ENCODE measurements at places on chromosomes 3 and 15.
A peak's percentile ranks its signal among the peaks of the same experiment; 100 is the strongest.

DNA sequence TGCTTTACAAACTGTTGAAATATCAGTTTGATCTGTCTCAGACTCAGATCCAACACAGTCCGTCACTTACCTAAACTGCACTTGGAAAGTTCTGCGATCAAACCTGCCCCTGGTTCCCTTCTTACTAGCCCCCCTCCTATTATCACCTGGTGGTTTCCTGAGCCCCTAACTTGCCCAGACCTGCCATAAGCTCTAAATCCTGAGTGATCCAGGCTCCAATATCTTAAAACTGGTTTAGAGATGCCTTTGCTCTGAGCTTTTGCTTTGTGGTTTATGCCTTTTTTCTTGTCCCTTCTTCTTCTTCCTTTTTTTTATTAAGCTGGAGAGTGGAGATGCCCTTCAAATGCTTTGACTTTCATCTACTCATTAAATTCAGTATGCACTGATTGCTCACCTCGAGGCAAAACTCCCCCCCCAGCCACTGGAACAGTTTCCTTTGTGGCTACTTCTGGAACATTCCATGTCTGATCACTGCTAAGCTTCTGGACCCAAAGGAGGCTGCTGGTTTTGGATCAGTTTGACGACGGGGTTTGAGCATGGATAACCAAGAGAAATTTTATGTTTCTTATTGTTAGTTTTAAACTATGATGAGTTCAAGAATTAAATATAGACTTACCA, 3.5 kb upstream of the ITGB5 start:
- DNase-seq, result no peak

GRCh38 chr3:152301745-152302181, 33.0 kb downstream of the MBNL1 start:
- no peak for DNase-seq

DNA sequence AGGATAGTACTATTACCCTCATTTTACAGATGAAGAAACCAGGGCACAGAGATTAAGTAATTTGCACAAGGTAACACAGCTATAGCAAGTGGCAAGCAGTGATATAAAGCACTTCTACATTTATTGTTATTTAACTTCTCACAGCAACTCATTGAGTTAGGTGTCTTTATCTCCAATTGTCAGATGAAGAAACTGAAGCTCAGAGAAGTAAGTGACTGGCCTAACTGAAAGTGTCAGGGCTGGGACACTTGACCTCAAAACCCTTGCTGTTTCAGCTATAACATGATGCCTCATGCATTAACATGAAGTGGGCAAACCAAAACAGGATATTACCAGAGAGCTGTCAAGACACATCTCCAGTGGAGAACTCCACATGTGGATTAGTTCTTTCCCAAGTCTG, 65.8 kb upstream of the LEKR1 start:
- DNase-seq, result peak; percentile 85

GRCh38 chr3:6516143-6516542, 344.8 kb upstream of the GRM7 start:
- DNase-seq, result no peak

DNA sequence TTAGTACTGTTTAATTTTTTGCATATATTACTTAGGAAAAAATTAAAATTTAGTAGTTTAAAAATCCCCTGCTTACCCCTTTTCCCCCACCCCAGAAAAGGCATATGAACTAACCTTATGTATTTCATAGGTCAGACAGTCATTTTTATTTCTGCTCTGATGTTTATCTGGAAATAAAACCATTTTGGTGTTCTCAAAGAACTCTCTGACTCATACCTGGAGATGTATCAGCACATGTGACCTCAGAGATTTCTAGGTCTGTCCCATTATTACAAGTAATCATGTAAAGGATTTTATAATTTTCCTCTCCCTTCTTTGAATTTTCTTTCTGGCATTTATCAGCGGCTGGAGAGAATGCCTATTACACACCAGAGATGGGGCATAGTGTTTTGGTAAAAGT, 14.1 kb upstream of the CCR8 start:
- no peak for DNase-seq

- DNase-seq, result peak; percentile 88
These were observed 4.7 kb downstream of the BHLHE40 start for GRCh38 chr3:4983739-4984510.

DNA sequence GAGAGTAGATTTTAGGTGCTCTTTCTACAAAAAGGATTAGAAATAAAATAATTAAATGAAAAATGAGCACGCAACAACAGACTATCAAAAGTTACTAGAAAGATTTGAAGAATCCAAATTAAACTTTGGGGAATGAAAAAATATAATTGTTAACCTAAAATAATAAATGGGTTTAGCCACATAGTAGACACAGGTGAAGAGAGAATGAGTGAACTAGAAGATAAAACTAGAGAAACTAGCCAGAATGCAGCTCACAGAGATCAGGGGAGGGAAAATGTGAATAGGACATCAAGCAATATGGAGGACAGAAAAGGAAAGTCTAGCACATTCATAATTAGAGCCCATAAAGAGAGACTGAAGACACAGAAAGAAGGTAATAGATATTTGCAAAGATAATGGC, 310.7 kb upstream of the WNT5A start:
- DNase-seq, result no peak

GRCh38 chr15:72223278-72223677, 7.7 kb downstream of the PKM start:
- no peak for DNase-seq

- DNase-seq, result no peak
These were observed 14.7 kb downstream of the PGBD4 start for GRCh38 chr15:34116620-34117019.

DNA sequence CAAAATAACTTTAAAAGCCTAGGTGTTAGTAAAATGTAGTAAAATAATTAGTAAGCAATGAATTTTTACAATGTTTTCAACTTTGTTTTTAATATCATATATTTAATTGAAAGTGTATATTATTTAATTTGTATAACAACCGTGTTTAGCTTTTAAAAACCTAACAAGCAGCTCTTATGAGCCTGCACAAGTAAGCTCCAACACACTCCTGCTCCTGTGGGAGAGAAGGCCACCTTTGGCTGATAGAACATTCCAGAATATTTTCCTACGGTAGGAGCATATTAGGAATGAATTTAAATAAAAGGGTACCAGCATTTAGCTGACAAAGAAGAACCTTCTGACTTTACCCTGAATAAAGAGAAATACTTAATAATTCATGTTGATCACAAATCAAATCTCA, 40.3 kb upstream of the TM4SF1 start:
- DNase-seq, result no peak

DNA sequence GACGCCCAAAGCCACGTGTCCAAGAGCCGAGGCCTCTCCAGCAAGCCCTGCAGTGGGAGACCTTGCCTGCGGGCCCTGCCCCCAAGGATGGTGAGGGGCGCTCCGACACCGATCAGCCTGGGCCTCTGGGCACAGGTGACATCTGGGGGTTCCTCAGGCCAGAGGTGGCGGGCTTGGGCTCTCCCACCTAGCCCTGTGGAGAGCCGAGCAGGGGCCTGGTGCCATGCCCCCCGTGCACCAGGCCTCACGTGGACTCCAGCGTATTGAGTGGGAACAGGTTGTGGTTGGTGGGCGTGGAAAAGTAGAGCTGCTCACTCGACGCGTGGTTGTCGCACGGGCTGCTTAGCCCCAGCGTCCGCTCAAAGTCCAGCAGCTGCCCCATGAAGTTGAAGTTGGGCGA, 5.8 kb downstream of the DUSP7 start:
- DNase-seq, result no peak

- DNase-seq, result no peak
These were observed 222.2 kb downstream of the EPHB1 start for GRCh38 chr3:135017003-135017893.

Measured in foreskin keratinocyte (primary cell).